Activated CD4-positive, alpha-beta T cell treated with anti-CD3 and anti-CD28 coated beads, Interleukin-2, amount 10 ng/mL, durations not matched to agents 7 days and 5 days (primary cell): ENCODE measurements at places on chromosomes 7 and 10. TPM values are rescaled to one million over a fixed set of nuclear protein-coding genes. Genes with fewer than 3 reads are reported as not detected.
A peak's percentile ranks its signal among the peaks of the same experiment; 100 is the strongest.

DNA sequence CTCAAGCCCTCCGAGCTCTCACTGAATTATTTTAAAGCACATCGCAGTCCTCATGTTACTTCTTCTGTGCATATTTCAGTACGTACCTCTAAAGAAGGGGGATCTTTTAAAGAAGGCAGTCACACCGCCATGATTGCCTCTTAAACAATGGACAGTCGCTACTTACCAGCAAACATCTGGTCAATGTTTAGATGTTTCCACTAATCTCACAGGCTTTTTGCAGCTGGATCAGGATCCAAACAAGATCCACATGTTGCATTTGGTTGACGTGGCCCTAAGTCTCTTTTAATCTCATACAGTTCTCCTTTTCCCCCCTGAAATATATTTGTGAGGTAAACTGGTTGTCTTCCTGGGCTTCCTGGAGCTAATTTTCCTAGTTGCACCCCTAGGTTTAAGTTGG is 50.0 kb downstream of the PRF1 start:
- no peak for DNase-seq
- H3K4me3 ChIP-seq: no peak overlapping the region
- no peaks in the 10 kb centered on the region for H3K36me3 ChIP-seq
- no peak overlapping the region for H3K27ac ChIP-seq
- H3K27me3 ChIP-seq: no peaks in the 10 kb centered on the region

GRCh38 chr10:25778646-25779045 is 155.4 kb upstream of the MYO3A start:
- no peaks in the 10 kb centered on the region for H3K4me1 ChIP-seq
- no peaks in the 10 kb centered on the region for H3K27me3 ChIP-seq
- no peak for DNase-seq
- H3K36me3 ChIP-seq: no peaks in the 10 kb centered on the region
- no peak overlapping the region for H3K4me3 ChIP-seq

- H3K27me3 ChIP-seq: peaks cover 4% of the 10 kb centered on the region
- H3K4me3 ChIP-seq: no peak overlapping the region
- H3K36me3 ChIP-seq: peaks cover 4% of the 10 kb centered on the region
- no peak overlapping the region for H3K27ac ChIP-seq
These were observed 29.5 kb downstream of the BMPR1A start for GRCh38 chr10:86785968-86786367.

- peaks cover 26% of the 10 kb centered on the region for H3K4me1 ChIP-seq
- H3K27me3 ChIP-seq: peaks cover 10% of the 10 kb centered on the region
- peak; percentile 73 for DNase-seq
These were observed 759 bp downstream of the FGFBP3 start for GRCh38 chr10:91908337-91909116.

- H3K4me3 ChIP-seq: no peak overlapping the region
- no peak for DNase-seq
- no peaks in the 10 kb centered on the region for H3K4me1 ChIP-seq
- H3K27ac ChIP-seq: peak overlapping the region; percentile 50
These were observed 107.0 kb upstream of the BTBD16 start for GRCh38 chr10:122164023-122164601.

DNA sequence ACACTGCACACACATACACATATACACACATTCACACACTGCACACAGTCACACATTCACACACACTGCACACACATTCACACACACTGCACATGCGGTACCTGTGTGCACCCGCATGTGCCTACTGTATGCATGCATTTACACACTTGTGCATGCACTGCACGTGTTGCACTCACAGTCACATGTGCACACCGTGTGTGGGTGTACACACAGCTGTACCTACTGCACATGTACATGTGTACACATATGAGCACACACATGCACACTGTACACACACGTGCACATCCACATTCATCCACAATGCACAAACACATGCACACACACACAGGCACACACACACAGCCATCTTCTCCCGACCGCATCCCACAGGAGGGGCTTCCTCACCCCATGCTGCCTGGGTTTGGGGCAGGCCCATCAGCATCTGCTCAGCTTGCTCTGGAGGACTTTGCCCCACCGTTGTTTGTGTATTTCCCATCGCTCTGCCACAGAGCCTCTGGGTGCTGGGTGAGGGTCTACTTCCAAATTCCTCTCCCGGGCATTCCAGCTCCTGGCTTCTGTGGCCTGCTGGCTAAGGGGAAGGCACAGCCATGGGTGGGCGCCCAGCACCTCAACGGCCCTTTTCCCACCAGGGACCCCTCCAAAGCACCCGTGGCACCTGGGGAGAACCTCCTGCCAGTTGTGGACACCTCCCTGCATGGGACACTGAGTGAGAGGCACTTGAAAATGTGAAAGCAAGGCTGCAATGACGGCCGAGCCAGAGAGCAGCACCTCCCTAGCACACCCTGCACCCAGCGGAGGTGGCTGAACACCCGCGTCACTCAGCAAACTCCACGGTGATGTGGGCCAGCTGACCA is 324.3 kb downstream of the PTPRN2 start:
- no peaks in the 10 kb centered on the region for H3K4me1 ChIP-seq
- no peak overlapping the region for H3K4me3 ChIP-seq
- H3K36me3 ChIP-seq: no peaks in the 10 kb centered on the region
- DNase-seq: no peak
- no peaks in the 10 kb centered on the region for H3K27me3 ChIP-seq
- H3K27ac ChIP-seq: no peak overlapping the region

DNA sequence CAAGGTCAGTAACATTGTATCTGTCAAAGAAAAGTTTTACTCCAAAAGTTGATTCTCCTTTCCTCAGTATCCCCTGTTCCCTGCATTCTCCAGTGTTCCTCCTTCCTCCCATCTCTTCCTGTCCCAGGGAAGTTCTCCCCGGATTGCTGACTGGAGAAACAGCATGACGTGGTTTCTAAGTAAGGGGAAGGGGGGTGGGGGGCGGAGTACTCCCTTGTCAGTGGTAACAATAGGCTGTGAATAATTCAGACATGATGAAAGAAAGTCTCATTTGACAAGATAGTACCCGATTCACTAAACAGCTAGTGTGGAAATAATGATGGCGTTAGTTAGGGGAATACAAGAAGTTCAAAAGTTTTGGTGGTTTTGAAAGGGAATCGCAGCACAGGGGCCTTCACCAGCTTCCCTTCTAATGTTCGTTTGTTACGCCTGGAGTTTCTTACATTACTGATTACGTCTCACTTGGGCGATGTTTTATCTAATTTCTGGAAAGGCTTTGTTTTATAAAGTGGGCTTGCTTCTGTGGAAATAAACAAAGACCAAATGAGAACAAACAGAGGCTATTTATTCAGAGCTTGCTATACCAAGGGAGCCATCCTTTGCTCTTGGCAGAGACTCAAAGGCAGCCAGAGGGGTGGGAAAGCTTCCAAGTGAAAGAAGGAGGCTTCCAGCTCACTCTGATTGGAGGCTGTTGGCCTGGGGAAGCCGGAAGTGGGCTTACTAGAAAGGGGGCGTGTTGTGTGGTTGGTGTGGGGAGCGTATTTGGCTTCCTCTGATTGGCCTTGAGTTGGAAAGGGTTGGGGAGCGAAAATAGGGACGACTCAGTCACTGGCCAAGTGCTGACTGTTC is 453.7 kb downstream of the SDK1 start:
- DNase-seq: no peak
- H3K4me1 ChIP-seq: no peaks in the 10 kb centered on the region
- no peaks in the 10 kb centered on the region for H3K27me3 ChIP-seq
- no peaks in the 10 kb centered on the region for H3K36me3 ChIP-seq
- no peak overlapping the region for H3K4me3 ChIP-seq

DNA sequence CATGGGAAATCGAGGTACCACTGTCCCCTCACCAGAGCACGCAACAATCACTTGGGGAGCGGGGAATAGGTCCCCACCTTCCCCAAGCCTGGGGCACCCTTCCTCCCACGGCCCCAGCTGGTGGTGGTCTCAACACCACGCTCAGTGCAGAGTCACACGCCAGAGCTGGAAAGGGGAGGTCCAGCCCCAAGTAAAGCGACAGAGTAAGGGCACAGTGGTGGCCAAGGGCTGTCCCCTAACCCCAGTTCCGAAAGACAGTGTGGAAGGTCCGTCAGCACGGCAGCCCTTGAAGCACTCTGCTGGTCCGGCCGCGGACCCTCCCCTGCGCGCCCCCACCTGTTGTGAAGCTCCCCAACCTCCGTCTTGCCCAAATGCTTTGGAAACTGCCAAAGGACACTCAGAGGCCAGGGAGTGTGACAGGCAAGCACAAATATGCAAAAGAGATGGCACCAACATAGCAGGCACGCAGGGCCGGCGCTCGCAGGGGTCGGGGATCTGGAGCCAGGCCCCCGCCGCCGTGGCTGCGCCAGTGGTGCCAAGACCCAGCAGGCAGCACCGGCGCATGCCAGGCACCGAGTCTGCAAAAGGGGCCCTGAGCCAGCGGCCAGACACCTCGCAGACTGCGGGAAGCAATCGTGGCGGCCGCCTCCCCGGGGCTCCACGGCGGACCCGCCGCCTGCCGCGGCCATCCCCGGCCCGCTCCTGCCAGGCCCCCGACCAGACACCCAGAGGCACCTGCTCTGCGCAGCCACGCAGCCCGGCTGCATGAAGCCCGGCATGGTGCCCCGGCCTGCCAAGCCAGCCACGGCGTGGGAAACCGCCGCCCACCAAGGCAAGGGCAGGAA is 51.6 kb upstream of the SRRM3 start:
- no peak overlapping the region for H3K4me3 ChIP-seq
- DNase-seq: no peak

DNA sequence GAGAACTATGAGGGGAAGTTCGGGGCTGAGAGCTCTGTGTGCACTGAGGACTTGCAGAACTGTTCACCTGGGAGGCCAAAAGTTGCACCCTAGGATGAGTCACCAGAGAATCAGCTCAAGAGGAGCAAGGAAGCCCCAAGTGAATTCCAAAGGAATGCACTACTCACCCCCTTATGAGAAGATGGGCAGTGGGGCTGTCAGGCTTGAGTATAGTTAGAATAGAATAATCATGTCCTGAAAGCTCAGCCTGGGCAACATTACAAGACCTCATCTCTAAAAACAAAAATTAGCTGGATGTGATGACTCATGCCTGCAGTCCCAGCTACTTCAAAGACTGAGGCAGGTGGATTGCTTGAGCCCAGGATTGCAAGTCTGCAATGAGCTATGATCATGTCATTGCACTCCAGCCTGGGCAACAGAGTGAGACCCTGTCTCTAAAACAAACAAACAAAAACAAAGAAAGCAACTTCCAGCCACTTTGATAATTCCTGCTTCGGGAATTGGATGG is 30.0 kb downstream of the MAP3K8 start:
- H3K27ac ChIP-seq: no peak overlapping the region
- H3K27me3 ChIP-seq: no peaks in the 10 kb centered on the region
- no peak for DNase-seq
- H3K36me3 ChIP-seq: peaks cover 30% of the 10 kb centered on the region
- peaks cover 26% of the 10 kb centered on the region for H3K4me1 ChIP-seq
- H3K4me3 ChIP-seq: no peak overlapping the region

- peaks cover 30% of the 10 kb centered on the region for H3K36me3 ChIP-seq
- peak overlapping the region; percentile 26 for H3K4me3 ChIP-seq
- peak overlapping the region; percentile 75 for H3K27ac ChIP-seq
- H3K4me1 ChIP-seq: peaks cover 44% of the 10 kb centered on the region
- DNase-seq: peak; percentile 48
These were observed 14.6 kb downstream of the CHST12 start for GRCh38 chr7:2417981-2418481.

The FFAR4 gene
- total RNA-seq: not detected

The CDHR1 gene
- total RNA-seq: 0.07 TPM

The EVX1 gene
- not detected for total RNA-seq

The YKT6 gene
- total RNA-seq: 62.6 TPM

The TRIP6 gene
- total RNA-seq: 34.2 TPM

The PNLIPRP3 gene
- total RNA-seq: not detected

The NPC1L1 gene
- not detected for total RNA-seq
